ENCODE measurements at places on chromosomes 1 and 21.
A peak's percentile ranks its signal among the peaks of the same experiment; 100 is the strongest.

DNA sequence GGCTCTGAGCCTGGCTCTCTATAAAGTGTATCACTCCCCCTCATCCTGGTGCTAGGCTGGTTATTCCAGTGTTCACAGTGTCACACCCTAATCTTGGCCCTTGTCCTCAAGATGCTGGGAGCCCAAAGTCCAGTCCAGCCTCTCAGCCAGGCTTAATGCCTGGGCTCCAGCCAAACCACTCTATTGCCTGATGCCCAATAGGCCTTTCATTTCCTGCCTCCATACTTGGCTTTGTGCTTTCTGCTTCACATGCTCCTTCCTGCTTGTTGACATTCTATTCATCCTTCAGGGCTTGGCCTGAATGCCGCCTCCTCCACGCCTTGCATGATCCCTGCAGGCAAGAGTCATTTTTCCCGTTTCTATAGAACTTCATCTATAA, 1.7 kb downstream of the KLHDC8A start:
- no peak for DNase-seq

DNA sequence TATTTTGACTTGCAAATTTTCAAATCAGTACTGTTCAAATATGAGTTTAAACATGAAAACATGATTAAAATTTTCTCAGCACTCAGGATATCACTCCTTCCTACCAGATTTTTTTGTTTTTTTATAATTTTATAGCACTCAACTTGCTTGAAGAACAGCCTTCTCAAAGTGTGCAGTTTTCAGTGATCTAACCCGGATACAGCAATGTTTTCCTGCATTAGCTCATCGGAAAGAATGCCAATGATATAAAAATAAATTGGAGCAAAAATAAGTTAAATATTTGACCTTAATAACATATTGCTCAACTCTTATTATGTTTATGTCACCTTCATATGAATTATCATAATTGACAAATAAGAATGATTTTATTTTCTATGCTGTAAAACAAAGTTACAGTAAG, 766.8 kb downstream of the USP25 start:
- DNase-seq: no peak

- DNase-seq: peak; percentile 37
Observed at GRCh38 chr1:229230893-229231753, 39.8 kb upstream of the RAB4A start.

- DNase-seq: no peak
Observed at GRCh38 chr1:202145068-202145743, 669 bp upstream of the ARL8A start.

DNA sequence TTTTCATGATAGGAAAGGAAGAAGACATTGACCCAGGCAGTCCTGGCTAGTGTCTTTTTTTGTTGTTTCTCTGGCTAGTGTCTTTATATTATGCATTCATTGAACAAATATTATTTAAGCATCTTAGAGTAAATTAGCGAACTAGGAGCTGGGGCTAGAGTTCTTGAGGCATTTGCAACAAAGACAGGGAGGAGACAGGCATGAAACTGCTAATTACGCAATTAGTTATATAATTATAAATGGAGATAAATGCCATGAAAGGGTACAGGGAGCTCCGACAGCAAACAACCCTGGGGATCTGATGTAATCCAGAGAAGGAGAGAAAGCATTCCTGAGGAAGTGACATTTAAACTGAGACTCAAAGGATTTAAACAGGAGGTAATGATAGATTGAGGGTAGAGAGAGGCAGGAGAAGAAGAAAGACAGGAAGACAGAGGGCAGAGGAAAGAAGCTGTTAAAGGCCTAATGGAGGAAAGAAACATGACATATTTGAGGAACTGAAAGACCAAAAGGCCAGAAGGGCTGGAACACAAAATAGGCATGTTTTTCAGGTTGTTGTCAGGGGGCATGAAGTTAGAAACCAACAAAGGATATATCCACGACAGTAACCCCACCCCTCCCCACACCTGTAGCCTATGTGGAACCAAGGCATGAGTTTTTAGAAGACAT, 99.5 kb upstream of the GJB5 start:
- no peak for DNase-seq

DNA sequence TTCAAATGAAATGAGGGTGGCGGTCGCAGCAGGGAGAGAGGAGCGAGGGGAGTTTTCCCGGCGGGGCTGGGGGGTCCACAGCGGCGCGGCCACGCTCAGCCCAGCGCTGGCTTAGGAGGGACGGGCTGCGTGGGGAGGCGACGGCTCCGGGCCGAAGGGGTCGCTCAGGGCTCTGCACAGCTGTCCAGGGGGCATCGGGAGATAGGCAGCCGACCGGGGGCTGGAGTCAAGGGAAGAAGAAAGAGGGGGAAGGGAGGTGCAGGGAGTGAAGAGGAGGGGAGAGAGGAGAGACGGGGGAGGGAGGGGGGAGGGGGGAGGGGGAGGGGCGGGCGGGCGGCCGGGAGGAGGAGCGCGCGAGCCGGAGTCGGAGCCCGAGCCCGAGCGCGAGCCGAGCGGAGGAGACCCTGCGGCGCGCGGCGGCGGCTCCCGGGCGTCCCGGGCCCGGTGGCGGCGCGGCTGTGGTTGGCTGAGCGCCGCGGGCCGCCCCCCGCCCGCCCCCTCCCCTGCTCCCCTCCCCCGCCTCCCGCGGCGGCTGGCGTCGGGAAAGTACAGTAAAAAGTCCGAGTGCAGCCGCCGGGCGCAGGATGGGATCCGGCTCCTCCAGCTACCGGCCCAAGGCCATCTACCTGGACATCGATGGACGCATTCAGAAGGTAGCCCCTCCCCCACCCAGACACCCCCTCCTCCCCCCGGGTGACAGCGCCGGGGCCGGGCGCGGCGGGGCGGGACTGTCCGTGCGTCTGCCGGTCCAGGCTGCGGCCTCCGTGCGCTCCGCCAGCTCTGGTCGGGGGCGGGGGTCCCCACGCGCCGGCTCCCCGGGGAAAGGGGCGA, at the start of gene PDE9A:
PDE9A (plus strand) TSS at position 391 of the 831 bp plus-strand sequence; CDS start at position 585, 194 bp downstream.
- peak; percentile 34 for DNase-seq

DNA sequence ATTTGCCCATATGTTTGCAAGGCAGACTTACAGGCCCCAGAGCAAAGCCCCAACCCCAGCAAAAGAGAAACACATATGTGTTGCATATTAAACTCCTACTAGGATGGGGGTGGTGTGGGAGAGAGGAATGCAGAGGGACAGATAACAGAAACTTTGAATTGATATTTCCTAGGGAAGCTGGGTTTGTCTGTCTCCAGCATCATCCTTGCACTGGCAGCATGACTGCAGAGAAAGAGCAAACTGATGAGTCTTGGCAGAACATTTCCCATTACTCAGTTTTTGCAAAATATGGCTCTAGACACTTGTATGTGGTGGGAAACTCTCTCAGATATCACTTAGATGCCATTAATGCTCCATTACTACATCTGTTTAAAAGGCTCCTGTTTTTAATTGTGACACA, 43.8 kb upstream of the MARK1 start:
- no peak for DNase-seq

Measured in NCI-H526 treated with DMSO at 0.1 percent for 48 hours (cell line).